ENCODE measurements at places on chromosomes 2 and 18.

DNA sequence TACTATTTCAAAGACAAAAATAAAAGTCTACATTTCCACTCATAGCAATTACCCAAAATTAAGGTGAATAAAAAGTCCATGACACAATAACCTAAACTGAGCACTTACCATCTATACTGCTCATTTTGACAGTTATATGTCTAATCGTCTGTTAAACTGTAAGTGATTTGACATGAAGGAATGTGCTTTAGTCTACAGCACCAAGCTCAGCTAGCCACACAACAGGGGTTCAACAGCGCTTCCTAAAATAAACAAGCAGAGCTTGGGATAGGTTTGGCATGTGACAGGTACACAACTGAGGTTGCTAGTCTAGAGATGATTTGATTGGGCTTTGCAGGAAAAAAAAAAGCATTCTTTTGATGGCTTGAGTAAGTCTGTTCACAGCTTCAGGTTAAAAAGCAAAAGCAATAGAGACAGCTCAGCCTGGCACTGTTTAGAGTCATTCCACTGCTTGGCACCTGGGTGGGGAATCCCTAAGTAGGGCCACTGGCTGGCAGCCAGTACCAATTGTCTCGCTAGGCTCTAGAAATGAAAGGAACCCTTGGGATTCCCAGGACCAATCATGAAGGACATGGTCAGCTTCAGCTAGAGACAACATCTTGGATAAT is 78.6 kb downstream of the BARD1 start:
- DNase-seq, result no peak

- DNase-seq, result no peak
Observed at GRCh38 chr2:74550231-74550630, 3.5 kb downstream of the LOXL3 start.

DNA sequence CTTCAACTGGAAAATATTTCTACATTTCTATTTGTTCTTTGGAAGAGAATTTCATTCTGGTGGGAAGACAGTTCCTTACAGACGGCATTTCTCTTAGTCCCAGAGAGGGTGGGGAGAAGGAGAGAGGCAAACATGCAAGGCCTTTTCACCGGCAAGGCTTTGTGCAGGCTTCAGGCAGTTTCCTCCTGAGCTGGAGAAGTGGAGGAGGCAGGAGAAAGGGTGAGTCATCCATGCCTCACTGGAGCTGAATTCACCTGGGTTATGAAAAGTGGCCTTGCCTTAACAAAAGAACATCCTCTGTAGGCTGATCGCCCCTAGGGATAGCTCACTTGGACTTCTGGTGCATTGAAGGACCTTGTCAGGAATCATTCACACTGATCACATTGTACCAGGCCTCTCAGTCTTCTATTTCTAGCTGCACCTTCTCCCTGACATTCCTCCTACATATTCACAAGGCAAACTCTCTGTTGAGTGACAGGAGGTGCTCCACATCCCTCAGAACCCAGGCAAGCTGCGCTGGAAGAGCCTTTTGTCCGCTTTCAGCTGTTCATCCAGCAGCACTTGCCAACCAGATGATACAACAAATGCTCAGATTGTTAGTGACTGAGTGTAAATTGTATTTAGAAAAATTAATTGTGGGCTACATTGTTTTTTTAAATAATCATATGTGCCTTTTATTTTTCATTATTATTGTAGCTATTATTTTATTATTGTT is 796.1 kb downstream of the DCDC2C start:
- no peak for DNase-seq

DNA sequence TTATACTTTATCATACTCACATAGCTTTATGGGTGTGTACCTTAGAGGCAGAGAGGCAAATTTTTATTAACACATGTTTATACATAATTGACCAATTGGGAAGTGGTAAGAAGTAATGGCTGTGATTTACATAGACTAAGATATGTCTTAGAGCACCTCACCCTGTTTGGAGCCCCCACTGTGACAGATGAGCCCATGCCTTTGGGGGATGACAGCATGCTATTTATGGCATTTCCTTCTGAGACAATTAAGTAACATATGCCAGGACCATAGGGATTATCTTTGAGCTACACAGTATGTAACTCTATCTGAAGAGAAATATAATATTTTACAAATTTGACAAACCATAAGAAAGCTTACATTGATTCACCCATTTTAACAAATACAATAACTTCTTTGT is 1655.3 kb upstream of the ACVR2A start:
- no peak for DNase-seq

DNA sequence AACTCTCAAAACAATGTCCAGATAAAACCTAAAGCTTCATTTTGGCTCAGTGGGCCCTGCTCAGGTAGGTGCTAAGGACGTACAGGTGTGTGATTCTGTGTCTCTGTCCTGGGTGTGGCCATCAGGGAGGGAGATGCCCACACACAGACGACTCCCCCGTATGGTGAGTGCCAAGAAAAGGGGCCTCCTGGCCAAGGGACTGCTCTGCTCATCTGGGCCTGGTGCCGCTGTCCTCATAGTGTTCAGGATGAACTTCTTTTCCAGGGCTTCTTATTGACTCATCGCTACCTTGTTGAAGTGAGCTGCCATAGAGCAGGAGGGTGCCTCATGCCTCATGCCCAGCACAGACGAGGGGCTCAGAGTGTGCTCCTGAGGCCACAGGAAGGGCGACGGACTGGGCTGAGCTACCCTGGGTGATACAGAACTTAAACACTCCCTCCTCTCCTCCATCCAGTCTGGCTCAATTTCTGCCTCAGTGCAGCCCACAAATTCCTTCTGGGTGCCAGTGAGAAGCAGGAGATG is 57.8 kb downstream of the ITGB1BP1 start:
- DNase-seq, result no peak

GRCh38 chr2:99672766-99673350 is 183.0 kb upstream of the REV1 start:
- DNase-seq, result no peak

DNA sequence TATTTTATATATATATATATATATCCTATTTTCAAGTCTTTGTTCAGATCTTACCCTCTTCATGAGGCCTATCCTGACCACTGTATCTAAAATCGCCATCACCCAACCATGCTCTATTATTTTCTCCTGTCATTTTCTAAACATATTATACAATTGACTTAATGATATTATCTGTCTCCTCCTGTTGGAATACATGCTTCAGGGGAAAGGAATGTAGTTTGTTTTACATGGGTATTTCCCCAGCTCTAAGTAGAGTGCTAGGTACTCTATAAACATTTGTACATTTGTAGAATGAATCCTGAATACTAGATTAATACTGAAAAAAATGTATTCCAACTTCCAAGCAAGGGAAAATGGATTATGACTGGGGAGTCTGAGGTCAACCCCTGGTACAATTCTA is 26.2 kb downstream of the TTC21B start:
- no peak for DNase-seq
